AG04449 (cell line): ENCODE measurements at places on chromosomes 6 and 20.

GRCh38 chr6:3773678-3774298 is 22.3 kb upstream of the PXDC1 start:
- no peak for DNase-seq

- DNase-seq = no peak
Observed at GRCh38 chr6:24072038-24072746, 53.8 kb upstream of the NRSN1 start.

DNA sequence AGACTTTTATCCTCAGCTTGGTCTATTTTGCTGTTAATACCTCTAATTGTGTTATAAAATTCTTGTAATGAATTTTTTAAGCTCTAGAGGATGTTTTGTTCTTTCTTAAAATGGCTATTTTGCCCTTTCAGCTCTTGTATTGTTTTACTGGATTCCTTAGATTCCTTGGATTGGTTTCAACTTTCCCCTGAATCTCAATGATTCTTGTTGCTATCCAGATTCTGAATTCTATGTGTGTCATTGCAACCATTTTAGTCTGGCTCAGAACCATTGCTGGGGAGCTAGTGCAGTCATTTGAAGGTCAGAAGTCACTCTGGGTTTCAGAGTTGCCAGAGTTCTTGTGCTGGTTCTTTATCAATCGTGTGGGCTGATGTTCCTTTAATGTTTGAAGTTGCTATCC is 37.1 kb downstream of the OTOR start:
- DNase-seq = peak; percentile 1

DNA sequence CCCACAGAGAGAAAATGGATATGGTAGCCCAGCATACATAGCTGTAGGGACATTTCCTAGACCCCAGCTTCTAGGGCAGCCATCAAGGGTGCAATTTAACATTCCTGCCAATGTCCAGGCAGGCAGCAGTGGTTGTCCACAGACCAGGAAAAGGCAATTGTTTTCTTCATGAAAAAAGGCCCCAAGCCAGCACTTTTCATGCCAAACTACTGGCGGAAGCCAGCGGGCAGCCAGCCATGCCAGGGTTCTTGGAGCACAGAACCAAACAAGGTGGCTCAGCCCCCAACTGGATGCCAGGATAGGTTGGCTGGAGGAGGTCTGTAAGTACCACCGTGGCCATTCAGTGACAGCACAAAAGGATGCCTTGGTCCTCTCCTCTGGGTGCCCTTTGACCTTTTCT is 94.6 kb downstream of the BANF2 start:
- DNase-seq = no peak

GRCh38 chr20:37042986-37043972 is 52.5 kb downstream of the RBL1 start:
- DNase-seq = no peak

GRCh38 chr20:57272883-57273535 is 6.6 kb upstream of the BMP7 start:
- DNase-seq = no peak

DNA sequence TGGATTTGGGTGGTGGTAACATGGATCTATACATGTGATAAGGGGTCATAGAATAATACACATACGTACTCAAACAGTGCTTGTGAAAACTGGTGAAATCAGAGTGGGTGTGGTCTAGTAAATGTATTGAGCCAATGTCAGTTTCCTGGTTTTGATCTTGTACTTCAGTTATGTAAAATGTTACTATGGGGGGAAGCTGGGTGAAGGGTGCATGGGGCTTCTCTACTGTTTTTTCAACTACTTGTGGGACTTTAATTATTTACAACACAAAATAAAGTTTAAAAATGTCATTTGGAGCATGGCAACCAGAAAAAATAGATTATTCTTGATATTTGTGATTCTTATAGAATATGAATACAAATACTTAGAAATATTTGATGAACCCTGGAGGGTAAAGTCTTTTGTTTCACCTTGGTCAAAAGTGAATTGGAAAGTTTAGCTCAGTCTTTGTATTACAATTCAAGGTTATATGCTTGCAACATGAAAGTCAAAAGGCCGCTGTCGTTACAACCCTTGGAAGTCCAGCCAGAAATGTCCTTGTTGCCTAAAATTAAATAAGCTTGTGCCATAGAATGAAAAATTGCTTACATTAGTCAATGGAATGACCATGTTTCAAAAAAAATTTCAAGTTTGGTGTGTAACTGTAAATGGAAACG is 74.1 kb downstream of the TXNDC5 start:
- DNase-seq = no peak

DNA sequence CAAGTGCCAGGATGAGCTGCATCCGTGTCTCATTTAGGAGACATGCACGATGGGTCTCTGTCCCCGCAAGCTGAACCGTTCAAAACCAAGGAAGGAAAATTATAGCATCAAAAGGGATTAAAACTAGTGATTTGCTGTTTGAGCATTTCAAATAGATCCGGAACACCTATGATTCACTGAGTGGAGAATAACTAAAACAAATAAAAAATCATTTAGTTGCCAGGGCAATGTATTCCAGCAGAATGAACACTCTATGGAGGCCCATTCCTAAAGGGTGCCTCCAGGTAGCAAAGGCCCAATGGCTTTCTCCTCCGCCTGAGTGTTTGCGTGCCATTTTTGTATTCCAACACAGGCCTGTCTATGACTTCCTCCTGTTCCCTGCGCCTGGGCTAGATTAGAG is 354.8 kb downstream of the ZFAND3 start:
- DNase-seq = no peak

- DNase-seq = no peak
Observed at GRCh38 chr6:28864326-28864923, 59.4 kb downstream of the TRIM27 start.

DNA sequence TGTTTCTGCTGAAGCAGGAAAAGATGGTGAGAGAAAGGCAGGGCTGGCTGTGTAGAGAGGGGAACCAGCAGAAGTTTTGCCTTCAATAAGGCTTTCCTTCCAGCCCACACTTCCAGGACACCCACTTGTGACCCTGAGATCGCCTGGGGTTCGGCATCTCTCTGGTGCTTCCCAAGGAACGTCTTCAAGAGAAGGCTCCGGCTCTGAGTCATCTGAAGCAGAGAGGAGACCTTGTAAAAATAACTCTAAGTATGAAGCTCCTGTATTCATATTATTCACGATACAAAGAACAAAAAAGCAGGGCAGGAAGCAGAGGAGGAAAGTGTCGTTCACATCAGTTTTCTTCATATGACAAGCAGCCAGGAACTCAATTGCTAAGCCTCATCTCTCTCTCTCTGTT is 95.4 kb upstream of the MRPS10 start:
- DNase-seq = no peak

DNA sequence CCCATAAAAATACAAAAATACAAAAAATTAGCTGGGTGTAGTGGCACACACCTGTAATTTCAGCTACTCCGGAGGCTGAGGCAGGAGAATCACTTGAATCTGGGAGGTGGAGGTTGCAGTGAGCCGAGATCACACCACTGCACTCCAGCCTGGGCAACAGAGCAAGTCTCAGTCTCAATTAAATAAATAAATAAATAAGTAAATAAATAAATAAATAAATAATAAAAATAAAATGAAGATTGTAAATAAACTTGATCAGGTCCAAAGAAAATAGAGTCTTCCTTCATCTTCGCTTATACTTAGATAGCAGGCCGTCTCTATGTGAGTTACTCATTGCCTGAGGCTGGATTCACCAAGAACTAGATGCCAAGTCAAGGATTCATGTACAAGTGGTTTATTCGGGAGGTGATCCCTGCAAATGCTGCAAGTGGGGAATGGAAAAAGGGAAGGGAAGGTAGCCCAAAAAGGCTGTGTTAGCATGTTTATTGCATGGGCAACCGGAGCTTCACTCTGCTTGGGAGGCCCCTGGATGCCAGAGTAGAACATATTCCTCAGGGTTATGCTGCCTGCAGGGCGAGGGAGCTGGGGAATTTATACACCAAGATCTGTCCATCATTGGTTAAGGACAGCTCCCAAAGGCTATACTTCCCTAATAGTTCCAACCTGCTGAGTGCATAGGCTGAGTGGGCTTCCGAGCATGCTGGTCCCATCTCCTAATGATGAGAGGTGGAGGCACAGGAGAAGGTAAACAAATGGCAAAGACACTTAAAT is 16.3 kb downstream of the PRND start:
- no peak for DNase-seq

DNA sequence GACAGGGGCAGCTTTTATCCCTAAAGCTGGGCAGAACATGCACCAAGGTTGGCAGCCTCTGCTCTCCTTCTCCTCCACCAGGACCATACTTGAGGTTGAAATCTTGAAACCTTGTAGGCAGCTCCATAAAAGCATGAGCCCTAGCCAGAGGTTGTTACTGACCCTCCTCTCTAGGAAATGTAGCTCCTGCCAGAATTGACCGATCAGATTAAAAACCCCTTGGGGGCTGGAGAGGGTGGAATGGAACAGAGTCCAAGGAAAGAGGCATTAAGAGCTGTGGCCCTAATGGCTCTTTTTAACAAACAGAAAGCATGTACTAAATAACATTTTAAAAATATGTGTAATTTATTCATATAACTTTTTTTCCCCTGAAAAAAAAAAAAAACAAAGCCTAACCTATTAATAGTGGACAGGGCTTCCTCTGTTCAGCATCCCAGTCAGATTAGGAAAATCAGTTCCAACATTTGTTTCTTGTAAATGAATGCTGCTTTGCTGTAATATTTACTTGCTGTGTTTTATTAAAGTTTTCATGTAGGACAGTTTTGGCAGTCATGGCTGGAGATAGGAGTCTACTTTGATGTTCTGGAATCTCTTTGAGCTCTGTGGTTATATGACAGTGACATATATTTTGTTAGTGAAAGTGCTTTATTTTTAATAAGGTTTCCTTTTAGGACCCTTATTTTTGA is 41.3 kb downstream of the MTHFD1L start:
- no peak for DNase-seq

DNA sequence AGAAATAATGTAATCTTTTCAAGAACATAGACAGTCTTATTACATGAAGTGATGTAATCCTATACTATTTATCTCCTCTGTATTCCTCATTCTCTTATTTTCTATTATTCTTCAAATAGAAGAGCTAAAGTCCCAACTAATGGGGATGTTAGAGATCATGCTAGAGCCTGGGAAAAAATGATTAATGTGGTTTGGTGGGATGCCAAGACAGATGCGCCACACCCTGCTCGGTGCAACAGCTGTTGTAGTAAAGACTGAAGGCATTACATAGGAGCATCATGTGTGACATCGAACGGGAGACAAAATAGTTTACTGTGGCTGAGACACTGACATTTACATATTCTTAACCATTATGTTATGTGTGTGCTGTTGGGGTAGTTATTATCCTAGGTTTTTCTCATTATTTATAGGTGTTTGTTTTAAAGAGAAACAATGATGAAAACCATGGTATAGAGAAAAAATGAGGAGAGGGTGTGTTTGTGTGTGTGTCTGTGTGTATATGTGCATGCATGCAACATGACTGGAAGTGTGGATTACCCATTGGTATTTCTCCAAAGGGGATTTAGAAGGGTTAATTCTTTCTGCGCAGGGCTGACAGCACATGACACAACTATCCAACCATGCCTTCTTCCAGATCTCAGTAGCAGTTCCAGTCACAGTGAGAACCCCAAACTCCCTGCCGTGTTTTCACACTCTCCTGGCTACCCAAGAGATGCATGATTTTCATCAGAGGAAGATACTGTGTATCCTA is 155.3 kb downstream of the EYA4 start:
- no peak for DNase-seq

- no peak for DNase-seq
Observed at GRCh38 chr6:41258196-41258493, 28.3 kb downstream of the TREM1 start.

- peak; percentile 1 for DNase-seq
Observed at GRCh38 chr6:70166088-70166958, 136.6 kb downstream of the COL9A1 start.

- no peak for DNase-seq
Observed at GRCh38 chr6:87574237-87574804, 15.5 kb downstream of the RARS2 start.

- DNase-seq = no peak
Observed at GRCh38 chr20:25398376-25399036, 7.9 kb upstream of the ABHD12 start.

DNA sequence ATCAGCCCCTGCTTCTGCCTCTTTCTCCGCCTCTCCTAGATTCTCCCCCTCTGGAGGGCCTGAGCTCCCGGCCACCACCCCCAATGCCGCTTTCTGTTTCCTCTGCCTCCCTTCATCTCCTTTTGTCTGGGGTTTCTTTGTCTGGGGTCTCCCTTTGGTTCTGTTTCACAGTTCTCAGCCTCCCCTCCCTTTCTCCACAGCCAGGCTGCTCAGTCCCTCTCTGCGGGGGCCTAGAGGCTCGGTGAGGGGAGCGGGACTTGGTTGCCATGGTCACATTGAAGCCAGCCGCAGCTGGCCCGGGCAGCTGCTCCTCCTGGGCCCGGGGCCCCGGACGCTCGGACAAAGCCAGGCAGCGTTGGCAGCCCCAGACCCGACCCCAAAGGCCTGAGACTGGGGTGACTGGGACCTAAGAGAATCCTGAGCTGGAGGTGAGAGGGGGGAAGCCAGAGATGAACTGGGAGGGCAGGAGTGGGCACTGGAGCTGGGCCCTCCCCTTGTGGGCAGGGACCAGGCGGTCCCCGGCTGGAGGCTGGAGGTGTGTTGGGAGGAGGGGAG is 3.5 kb upstream of the DDR1 start:
- no peak for DNase-seq

GRCh38 chr6:110703906-110704594 is 111.2 kb downstream of the CDK19 start:
- DNase-seq = no peak

- DNase-seq = no peak
Observed at GRCh38 chr6:166737261-166737660, 110.2 kb upstream of the RPS6KA2 start.

- DNase-seq = no peak
Observed at GRCh38 chr6:44761046-44761445, 373.5 kb downstream of the CDC5L start.

GRCh38 chr6:83153883-83154521 is 39.1 kb downstream of the PGM3 start:
- no peak for DNase-seq

DNA sequence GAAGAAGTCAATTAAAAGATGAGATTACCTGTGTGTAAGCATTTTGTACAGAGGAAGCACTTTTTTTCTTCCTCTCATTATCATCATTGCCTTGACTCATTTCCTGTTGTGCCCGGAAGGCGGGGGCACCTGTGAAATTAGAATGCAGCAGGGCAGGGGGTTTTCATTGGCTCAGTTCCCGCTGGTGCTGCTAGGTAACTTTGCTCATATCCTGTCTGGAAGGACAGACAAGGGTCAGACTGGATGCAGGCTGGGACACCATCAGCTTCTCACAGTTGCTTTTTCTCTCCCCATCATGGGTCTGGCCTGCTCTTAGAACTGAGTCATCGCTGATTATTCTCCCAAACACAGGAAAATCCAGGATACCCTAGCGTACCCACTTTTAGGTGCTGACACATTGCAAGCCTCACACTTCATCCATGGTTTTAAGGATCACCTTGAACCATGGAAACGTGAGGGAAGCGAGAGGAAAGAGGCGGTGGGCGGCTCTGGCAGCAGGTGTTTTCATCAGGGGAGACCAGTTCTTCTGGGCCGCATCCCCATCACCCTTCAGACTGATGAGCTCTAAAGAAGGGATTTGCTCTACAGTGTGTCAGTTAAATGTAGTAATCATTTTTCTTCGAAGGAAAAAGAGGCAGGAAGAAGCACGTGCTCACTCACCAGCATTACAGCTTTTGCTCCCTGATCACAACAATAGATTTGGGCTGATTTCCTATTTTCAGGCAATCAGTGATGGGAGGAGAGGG is 195.7 kb upstream of the SASH1 start:
- no peak for DNase-seq

GRCh38 chr20:52616629-52617028 is 355.5 kb upstream of the TSHZ2 start:
- no peak for DNase-seq

GRCh38 chr6:21846541-21847451 is 253.2 kb downstream of the SOX4 start:
- no peak for DNase-seq
